8988T (cell line): ENCODE measurements at places on chromosomes 5 and 9.

GRCh38 chr5:74079971-74080556 lies 454.1 kb downstream of the ARHGEF28 start:
- DNase-seq, result no peak

DNA sequence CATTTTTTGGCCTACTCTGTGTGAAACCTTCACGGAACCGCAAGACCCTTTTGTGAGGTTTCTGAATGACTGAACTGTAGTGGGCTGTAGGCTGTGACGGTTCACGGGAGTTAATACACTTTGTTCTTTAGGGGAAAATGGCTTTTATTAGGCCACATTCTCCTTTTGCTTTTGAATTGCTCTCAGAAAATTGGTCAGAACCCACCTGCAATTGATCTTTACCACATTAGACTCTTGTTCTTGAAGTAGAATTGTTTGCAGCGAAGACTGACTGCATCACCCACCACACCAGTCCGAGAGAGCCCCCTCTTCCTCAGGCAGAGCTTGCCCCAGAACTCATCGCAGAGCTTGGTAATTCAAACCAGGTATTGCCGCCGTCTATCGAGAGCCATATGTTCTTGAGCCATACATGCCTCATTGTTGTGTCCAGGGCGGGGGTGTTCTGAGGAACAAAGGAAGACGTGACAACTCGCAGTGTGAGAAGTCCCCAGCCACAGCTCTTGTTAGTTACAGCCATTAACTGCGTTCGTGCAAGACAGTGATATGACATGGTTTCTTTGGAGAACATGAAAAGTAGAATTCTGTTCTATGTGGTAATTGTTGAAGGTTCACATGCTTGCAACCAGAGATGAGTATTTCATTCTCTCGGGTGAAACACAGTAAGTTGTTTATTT lies 166.4 kb upstream of the OTULINL start:
- no peak for DNase-seq

DNA sequence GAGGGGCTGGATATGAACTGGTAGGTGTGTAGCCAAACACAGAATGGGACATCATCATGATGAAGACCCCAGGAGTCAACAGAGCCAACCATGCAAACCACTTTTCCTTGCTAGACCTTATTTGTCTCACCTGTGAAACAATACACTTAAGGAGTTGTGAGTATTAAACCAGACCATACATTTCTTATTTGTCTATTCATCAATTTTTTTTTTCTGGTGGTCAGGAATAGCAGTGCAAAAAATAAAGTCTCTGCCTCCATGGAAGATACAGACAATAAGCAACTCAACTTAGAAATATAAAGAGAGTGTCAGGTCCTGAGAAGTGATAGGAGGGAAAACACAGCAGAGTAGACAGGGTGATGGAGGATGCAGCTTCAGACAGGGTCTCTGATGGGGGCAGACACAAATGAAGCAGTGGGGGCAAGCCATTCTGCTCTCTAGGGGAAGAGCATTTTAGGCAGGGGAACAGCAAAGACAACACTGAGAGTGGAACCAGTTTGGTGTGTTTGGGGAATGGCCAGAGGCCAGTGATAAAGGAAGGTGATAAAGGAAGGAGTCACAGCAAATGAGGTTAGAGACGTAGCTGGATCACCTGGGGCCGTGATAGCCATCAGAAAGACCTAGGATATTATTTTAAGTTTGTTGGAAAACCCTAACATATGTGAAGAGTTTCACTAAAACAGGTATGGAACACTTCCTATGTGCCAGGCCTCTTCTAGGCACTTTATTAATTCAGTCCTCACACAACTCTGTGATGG lies 256.2 kb downstream of the MAN2A1 start:
- no peak for DNase-seq

- DNase-seq, result no peak
Observed at GRCh38 chr5:141560725-141561483, 57.9 kb downstream of the DIAPH1 start.

- DNase-seq, result no peak
Observed at GRCh38 chr5:144458216-144458615, 287.5 kb downstream of the KCTD16 start.

GRCh38 chr5:139149477-139150199 lies 48.5 kb downstream of the SIL1 start:
- DNase-seq, result no peak

- no peak for DNase-seq
Observed at GRCh38 chr9:23702311-23702922, 123.6 kb downstream of the ELAVL2 start.

- DNase-seq, result no peak
Observed at GRCh38 chr5:141477044-141477575, 1.3 kb downstream of the PCDHGC3 start.

- DNase-seq, result no peak
Observed at GRCh38 chr5:62042007-62042406, 264.0 kb upstream of the KIF2A start.

DNA sequence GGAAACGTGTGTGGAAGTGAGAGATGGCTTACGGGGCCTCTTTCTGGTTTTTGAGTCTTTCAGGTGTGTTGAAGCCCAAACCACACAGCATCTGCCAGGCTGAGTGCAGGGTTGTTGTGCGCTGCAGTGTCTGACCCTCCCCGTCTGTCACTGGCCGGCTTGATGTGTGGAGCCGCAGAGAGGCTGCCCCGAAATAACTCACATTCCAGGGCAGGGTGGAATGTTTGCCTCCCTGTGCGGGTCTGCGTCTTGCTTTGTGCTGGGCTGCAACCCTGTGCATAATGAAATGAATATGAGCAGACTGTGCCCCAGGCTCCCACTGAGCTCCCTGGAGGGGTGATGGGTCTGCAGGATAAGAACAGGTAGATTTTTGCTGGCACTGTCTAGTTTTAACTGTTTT lies 9.9 kb upstream of the PLEKHG4B start:
- peak; percentile 78 for DNase-seq

DNA sequence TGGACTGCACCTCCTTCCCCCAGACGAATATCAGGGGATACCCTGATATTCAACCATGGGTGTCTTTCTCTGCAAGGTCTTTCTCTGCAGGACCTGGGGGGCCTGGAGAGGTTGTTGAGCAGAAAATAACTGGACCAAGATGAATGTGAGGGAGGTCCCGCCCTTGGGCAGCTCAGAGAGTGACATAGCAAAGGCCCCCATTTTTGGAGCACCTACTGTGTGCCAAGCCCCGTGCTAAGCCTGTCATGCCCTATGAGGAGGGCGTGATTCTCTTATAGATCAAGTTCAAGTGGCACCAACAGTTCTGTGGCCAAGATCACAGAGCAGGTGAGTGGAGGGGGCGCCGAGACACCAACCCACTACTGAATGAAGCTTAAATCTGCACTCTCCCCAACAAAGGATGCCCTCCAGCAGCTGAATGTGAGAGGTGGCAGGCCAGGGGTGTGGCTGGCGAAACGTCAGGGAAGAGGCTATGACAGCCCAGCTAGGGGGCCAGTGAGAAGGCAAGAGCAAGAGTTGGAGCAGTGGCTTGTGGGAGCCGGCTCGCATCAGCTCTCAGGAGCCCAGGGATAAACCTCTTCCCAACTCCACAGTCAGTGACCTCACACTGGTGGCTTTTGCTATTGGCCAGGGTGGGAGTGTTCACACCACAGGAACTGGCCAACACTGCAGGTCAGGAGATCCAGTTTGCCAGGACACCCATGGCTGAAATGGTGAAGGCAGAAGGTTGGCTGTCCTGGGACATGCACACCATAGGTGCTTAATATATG lies 5.3 kb downstream of the SARDH start:
- no peak for DNase-seq

GRCh38 chr9:447230-448025 lies 232.8 kb downstream of the DOCK8 start:
- peak; percentile 33 for DNase-seq

- DNase-seq, result no peak
Observed at GRCh38 chr5:176722757-176723156, 75.5 kb downstream of the TSPAN17 start.

GRCh38 chr5:3598769-3599211 lies 3.2 kb downstream of the IRX1 start:
- no peak for DNase-seq

GRCh38 chr5:140239939-140240700 lies 62.8 kb downstream of the PFDN1 start:
- DNase-seq, result peak; percentile 69
